SK-N-SH (cell line): ENCODE measurements at places on chromosomes 7 and 10.

GRCh38 chr10:75472685-75473084 is 41.3 kb downstream of the LRMDA start:
- no peak for DNase-seq

DNA sequence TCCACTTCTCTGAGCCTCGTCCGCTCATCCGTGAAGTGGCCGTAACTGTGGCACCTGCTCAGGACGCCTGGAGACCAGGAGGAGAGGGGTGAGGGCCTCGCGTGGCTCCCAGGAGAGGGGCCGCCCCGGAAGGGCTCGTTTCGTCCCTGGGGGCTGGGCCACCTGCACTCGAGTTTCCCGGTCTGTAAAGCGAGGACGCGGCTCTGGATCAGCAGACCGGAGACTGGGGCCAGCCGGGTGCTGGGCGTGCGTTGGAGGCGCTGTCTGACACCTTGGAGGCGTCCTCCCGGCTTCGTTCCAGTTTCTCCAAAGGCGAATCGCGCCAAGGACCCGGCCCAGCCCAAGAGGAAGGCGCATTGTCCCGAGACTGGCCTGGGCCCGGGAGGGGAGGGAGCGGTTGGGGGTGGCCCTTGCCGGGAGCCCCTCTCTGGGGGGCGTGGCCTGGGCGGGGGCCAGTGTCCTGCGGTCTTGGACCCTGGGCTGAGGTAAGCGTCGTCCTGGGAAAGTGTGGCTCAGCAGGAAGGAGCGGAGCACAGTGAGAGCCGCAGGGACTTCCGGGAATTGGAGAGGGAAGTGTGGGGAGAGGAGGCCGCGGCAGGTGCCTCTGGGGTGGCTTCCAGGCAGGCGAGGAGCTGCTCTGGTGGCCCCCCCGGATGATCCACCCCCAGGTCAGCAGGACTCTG is 89.6 kb downstream of the FOXL3 start:
- DNase-seq: peak; percentile 42

DNA sequence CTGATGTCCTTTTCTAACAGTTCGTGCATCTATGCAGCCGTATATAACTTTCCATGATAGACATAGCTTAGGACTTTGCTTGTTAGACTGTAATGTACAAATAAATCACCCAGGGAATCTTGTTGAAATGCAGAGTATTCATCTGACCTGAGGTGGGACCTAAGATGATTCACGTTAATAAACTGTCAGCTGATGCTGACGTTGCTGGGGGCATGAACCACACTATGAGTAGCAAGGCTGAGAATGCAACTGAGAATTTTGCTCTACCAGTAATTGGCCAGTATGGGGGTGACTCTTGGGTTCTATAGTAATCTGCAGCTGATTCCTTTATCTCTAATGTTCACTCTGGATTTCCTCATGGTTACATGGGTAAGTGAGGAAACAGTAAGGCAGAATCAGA is 130.1 kb upstream of the MALRD1 start:
- DNase-seq: no peak

DNA sequence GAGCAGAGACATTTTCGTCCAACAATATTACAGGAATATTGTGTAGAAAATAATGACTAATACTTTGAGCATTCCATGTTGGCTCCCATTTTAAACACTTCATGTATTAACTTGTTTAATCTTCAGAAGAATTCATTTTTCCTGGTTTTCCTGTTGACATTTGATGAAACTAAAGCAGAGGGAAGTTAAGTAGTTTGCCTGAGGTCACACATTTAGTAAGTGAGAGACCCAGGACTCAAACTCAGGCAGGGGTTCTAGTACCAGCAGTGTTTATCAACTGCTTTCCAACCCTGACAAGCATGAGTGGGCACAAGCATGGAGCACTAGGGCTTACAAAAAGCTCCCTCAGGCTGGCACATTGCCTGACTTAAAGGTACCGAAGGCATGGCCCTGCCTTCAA is 719.1 kb downstream of the AUTS2 start:
- no peak for DNase-seq

DNA sequence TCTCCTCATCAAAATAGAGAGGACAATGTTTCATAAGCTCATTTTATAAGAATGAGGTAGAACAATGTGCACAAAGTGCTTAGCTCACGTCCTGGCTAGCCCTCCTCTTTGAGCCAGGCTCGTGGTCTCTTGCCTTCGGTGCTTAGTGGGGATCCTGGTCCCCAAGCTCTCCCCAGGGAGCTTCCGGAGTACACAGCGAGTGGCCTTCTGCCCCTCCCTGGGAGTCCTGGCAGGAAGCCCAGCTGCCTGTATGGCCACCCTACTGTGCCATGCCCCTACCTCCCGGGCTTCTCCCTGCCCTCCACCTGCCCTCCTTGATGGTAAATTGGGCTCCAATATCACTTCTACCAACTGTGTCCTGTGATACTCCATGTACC is 868 bp downstream of the MYO1G start:
- no peak for DNase-seq

DNA sequence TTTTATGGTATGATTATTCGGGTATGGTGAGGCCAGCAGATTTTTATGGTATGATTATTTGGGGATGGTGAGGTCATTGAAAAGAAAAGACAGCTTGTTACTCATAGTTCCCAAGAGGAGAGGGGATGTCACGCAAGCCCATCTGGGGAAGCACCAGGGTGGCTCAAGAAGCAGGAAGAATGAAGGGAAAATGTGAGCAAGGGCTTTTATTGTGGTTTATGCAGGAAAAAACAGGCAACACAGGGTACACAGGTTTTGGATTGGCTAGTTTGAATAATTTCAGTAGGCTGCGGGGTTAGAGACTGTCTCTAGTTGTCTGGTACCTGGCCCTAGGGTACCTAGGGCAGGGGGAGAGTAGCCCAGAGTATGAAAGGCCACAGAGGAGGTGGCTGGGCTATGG is 26.8 kb upstream of the DGKI start:
- no peak for DNase-seq

DNA sequence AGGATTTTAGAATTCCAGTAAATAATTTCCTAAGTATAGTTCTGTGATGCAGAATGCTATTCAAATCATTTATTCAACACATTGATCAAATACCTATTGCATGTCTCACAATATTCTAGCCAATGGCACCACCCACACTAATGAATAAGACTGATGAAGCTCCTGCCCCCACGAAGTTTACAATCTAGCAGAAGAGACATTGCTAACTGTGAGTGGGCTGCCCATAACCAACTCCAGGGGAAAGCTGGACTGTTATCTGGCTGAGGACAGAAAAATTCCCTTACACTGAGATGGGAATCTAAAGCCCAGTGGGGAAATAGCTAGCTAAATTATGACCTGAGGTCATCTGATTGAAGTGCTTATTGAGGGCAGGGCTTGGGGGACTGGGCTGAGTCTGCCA is 128.8 kb upstream of the LYZL2 start:
- DNase-seq: no peak

DNA sequence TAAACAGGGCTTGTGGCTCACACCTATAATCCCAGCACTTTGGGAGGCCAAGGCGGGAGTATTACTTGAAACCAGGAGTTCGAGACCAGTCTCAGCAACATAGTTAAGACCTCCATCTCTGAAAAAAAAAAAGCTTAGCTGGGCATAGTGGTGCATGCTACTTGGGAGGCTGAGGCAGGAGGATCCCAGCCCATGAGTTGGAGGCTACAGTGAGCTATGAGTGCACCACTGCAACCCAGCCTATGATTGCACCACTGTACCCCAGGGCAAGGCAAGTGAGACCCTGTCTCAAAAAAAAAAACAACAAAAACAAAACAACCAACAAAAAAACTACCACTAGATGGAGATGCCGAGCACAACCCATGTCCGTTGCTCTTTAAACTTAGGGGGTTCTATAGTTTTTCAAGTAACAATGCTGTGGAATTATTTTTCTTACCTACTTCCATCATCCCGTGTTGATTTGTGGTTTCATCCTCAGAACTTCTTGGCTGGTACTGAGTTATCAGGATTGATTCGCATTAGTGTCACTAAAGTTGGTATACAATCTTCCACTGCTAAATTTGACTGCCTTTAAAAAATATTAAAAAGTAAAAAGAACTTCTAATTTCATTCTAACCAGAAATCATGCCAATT is 12.2 kb upstream of the REPIN1 start:
- peak; percentile 77 for DNase-seq

GRCh38 chr7:82841828-82842227 is 320.9 kb downstream of the PCLO start:
- no peak for DNase-seq

GRCh38 chr10:65952086-65952485 is 973.8 kb upstream of the LRRTM3 start:
- DNase-seq: no peak

GRCh38 chr10:22628309-22628708 is 86.1 kb downstream of the PIP4K2A start:
- no peak for DNase-seq

GRCh38 chr10:113384181-113384580 is 168.7 kb upstream of the HABP2 start:
- no peak for DNase-seq

- no peak for DNase-seq
Measured at GRCh38 chr10:89887406-89887805, 186.0 kb downstream of the KIF20B start.

- DNase-seq: peak; percentile 61
Measured at GRCh38 chr7:92246360-92247101, 757 bp downstream of the ANKIB1 start.

DNA sequence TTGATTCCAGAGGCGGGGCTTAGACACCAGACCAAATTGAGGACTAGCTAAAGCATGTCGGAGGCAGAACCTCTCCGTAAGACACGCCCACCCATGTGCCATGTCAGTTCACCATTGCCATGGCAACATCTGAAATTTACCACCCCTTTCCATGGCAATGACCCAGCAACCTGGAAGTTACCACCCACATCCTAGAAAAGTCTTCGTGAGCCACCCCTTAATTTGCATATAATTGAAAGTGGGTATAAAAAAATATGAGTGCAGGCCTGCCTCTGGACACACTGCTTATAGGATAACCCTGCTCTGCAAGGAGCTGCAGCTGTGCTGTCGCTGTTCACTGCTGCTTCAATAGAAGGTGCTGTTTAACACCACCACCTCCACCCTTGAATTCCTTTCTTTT is 28.0 kb downstream of the TMEM270 start:
- DNase-seq: peak; percentile 26

DNA sequence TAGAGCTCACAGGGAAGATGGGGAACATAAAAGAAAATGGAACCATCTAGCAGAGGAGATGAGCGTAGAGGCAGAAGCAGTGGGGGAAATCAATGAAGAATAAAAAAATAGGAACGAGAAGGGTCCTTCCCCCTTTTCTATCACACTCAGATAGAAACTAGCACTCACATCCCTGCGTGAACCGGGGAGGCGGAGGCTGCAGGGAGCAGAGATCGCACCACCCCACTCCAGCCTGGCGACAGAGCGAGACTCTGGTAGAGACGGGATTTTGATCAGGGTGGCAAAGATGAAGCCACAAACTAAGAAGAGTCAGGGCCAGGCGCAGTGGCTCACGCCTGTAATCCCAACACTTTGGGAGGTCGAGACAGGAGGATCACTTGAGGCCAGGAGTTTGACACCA is 64.7 kb upstream of the ECHDC3 start:
- no peak for DNase-seq

DNA sequence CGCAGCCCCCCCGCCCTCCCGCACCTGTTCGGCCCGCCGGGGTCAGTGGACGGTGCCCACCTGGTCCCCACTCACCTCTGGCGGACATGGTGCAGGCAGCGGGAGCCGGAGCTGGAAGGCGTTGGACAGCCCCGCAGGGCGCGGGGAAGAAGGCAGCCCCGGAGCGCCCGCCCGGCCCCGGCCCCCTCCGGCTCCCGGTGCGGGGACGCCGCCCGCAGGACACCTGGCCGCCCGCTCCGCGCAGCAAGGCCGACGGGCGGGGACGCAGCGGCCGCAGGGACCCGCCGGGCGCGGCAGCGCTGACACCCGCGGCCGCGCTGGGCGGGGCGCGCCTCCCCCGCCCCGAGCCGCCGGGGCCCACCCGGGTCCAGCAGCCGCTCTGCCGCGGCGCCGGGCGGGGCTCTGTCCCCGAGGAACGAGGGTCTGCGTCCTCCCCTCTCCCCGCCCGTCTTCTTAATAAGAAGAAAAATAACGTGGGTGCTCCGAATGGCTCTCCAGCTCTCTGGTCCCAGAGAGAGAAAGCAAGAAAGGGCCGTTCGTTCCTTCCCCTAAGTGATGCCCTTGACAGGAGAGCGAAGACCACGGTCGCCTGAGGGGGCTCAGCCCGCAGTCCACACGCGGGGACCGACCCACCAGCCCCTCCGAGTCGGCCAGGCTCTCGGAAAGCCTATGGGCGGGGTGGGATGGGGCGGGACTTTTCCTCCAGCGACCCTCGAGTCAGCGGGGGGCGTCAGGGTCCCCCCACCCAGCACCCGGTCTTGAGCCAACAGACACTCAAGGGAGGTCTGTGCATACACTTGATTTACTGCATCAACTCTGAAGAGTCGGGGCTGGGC is 53.4 kb upstream of the FHIP2A start:
- DNase-seq: peak; percentile 83

- DNase-seq: no peak
Measured at GRCh38 chr10:115001506-115002381, 63.7 kb downstream of the TRUB1 start.

DNA sequence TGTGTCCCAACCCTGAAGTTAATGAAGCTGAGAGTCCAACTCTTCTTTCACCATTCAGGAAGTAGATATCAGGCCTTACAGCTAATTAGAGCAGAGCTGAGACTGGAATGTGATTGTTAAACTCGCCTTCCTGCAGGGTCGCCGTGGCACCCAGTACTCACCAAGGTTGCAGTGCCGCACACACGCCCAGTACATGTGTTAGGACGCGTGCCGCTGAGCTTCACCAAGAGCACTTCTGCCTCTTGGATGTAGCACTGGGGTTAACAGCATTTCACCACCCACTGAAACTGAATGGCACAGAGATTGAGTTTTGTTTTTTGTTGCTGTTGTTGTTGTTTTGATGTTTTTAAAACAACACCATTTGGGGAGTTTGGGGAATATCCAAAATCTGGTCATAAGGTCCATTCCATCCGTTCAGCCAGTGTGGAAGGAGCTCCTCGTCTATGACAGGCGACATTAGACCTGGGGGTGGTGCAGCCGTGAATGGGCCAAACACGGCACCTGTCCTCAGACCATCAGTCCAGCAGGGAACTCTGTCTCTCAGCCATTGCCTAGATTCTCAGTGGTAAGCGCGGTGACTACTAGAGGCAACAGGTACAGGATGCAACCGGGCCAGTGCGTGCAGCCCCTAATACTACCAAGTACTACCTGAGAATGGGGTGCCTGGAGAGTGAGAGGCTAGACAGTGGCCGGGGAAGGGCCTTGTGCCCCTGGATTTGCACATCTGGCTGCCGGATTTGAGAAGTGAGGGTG is 21.9 kb downstream of the WIPI2 start:
- no peak for DNase-seq
